ENCODE measurements at places on chromosomes 2 and 18. TPM values are rescaled to one million over a fixed set of nuclear protein-coding genes. Genes with fewer than 3 reads are reported as not detected.

DNA sequence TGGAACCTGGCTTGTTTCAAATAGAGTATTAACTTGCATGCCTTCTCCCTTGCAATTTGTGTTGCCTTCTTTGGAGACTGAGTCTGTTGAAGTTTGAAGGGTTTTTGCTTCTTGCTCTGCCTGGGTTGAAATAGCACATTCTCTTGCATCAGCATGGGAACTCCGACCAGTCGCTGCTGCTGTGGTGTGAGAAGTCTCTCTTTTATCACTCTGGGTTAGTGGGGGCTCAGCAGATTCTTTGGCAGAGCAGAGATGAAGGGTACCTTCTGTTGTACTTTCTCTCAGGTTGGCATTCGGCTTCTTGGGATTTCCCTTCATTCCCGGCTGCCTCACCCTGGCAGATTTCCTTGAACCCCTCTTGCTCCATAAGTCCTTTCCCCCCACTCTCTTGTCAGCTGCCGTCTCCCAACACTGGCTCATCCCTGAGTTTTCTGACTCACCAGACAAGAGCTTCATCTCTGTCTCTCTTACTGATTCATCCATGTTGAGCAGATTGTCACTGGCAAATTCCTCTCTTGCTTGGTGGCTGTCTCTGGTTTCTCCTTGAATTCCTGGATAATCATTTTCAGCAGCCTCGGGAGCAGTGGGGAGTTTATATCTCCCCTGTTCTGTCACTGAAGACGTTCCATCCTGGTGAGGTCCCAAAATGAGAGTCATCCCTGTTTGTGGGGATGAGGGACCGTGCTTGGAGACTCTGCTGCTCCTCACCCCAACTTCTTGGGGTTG, 49.9 kb downstream of the ALPK2 start:
- no peak overlapping the region for H3K27ac ChIP-seq
- no peaks in the 10 kb centered on the region for H3K27me3 ChIP-seq
- DNase-seq, result peak; percentile 62
- no peak overlapping the region for H3K4me3 ChIP-seq
- H3K36me3 ChIP-seq, result no peaks in the 10 kb centered on the region

CHPF gene
- 81.2 TPM for total RNA-seq

HSPE1 gene
- total RNA-seq, result 95.2 TPM

- no peak overlapping the region for H3K27ac ChIP-seq
- no peak for DNase-seq
- no peaks in the 10 kb centered on the region for H3K36me3 ChIP-seq
These were observed 22.5 kb upstream of the SCYGR5 start for GRCh38 chr2:227643990-227644551.

- no peaks in the 10 kb centered on the region for H3K27me3 ChIP-seq
- H3K4me1 ChIP-seq, result peaks cover 7% of the 10 kb centered on the region
- no peak overlapping the region for H3K4me3 ChIP-seq
- no peaks in the 10 kb centered on the region for H3K36me3 ChIP-seq
- H3K27ac ChIP-seq, result no peak overlapping the region
These were observed 517.0 kb upstream of the SOX11 start for GRCh38 chr2:5175231-5175630.
